Stimulated activated CD8-positive, alpha-beta memory T cell treated with anti-CD3 and anti-CD28 coated beads, Interleukin-4, amount 100 ng/mL, for 1 hour (primary cell): ENCODE measurements at places on chromosomes 5 and 9.

DNA sequence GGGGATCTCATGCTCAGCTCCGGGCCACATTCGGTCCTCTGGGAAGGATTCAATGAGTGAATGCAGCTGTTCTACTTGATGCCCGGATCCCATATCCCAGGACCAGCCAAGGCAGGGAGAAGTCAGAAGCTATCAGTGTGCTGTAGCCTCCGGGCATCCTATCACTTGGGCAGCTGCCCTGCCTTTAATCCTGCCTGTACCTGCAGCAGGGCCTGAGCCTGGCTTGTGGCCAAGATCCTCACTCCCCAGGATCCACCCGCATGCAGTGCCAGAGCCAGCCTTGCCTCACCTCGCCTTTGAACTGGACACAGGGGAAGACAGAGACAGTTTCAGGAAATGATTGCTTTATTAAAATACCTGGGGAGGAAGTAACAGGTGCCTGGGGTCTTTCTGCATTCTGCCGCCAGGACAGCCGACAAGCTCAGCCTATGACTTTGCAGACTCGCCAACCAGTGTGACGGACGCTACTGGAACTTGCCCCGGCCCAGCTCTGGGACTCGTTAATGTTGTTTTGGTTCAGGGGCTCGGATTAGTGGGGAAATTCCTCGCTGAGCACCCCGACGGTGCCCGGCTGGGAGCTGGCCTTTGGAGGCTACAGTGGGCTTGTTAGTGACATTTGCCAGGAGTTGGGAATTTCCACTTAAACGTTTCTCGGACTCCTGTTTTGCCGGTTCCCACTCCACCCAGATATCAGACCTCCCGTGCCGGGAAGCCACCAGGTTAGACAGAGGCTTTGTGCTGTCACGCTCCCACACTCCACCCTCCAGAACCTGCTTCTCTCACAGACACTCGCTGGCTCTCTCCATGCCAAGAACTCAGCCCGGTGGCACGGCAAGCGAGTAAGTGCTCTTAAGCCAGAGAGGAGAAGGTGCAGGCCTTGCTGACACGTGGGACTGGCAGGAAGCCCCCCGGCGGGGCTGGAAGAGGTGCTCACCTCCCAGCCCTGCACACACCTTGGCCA, 721 bp downstream of the PTGES start:
- no peak for DNase-seq

GRCh38 chr5:65753189-65753588, 31.2 kb downstream of the NLN start:
- no peak for DNase-seq

- no peak for DNase-seq
Observed at GRCh38 chr5:143138839-143139238, 264.6 kb downstream of the NR3C1 start.

DNA sequence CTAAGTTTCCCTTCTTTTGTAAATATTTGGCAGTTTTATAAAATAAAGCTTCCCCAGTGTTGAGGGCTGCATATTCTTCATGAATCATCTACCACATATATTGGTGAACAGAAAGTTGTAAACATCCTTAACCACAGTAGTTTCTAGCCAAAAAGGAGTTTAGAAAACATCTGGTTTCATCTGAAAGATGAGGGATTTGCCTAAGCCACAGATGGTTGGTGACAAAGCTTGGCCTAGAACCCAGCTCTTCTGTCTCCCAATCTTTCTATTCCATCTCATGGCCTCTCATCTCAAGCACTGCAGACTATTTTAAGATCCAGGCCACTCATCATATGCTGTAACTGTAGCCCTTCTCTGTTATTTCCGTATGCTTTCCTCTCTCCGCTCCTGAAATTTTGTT, 232.3 kb upstream of the TRPM3 start:
- DNase-seq, result no peak

DNA sequence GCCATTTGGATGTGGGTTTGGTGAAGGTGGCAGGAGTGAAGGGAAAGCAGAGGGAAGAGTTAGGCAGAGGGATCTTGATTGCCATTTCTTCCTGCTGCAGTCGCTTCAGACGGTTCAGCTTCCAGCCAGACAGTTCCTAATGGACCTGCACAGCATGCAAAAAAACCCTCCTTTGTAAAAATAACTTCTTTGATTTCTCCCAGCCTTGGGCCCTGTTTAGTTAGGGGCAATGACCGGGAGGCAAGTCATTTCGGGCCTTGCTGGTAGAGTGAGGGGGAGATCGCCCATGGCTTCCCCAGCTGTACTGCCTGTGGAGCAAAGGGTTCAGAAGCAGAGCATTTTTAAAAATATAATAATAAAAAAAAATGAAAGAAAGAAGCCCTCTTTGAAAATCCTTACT, 67.2 kb upstream of the TLE1 start:
- no peak for DNase-seq

DNA sequence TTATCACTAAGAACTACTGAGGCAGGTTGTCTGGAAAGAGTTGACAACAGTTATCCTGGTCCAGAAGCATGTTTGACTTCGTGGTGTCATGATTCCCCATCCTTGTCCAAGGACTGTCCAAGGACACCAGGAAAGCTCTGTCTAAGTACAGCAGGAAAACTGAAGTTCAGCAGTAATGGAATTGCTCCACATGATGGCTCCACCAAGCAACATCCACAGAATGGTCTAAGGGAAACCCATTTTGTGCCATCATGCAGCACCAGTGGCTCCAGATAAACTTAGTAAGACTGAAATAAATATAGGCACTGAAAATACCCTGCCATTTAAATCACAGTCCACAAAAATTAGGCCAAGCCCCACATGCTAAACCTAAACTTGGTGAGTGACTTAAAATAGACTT, 192.8 kb downstream of the CDH18 start:
- no peak for DNase-seq
